ENCODE measurements at places on chromosomes 3 and 15.

DNA sequence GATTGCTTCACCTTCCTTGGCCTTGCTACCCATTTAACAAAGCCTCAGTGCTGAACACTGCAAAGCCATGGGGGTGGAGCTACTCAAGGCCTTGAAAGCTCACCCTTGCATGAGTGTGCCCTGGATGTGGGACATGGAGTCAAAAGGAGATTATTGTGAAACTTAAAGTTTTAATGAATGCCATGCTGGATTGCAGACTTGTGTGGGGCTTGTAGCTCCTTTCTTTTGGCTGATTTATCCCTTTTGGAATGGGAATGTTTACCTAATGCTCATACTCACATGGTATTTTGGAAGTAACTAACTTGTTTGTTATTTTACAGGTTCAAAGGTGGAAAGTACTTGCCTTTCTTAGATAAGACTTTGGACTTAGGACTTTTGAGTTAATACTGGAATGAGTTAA, 538.5 kb upstream of the NECTIN3 start:
- no peak for DNase-seq

- peak; percentile 69 for DNase-seq
These were observed 719.4 kb upstream of the CFAP20DC start for GRCh38 chr3:59769127-59769750.

DNA sequence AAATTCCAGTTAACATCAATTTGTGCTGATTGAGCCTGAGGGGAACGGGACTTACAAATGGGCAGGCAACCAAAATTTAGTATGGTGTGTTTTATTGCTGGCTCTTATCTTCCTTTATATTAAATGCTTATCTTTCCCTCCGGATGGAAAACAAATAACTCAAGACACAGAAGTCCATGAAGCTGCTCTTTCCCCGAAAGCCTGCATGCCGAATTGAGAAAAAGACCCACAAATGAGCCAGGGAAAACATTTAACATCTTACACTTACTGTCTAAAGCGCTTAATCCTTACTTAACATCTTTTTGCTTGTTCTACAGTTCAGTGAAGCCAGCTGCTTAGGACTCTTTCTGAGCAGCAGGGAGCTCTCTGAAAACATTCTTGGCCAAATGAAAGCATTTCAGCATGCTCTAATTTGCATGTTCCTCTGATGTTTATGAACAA, 49.5 kb downstream of the HEG1 start:
- DNase-seq, result peak; percentile 24

DNA sequence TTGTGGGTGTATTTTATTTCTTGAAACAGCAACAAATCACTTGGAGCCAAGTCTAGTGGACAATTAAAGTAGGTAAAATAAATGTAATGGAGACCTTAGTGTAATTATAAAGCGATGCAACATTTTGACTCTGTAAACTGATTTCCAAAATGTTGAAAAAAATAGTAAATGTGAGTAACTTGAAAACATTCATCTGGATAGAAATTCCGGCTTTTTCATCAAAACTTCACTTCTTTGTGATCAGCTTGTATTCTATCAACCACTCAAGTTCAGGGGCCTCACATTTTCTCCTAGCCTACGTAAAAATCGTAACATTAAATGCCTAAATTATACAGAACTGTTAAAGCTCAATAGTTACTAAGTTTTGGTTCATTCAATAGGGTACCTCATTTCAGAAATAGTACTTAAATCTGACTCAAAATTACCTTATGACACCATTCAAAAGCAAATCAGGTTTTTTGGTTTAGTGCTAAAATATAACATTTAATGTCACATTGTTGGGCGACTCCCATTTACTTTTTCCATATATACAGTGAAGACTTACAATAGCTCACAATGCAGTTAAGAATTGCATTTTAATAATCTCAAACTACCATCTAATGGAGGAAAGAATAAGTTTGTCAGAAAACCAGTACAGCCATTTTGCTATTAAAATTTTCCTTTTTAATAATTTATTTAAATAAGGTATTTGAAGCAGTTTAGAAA, 12.7 kb downstream of the CCNL1 start:
- DNase-seq, result no peak

DNA sequence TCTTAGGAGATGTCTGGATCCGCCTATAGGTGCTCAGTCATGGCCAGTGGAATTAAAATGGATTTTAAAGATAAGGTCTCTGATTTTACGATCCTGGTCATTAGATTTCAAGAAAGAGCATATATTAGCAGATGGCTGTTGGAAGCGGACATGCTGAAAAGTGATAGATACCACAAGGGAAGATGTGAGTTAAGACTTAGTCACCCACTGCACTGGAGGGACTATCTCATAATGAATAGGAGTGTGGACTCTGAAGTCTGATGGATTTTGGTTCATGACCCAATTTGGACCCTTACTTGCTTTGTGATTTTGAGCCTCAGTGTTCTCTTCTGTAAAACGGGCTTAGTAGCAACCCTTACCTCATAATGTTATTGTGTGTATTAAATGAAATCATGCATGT, 214.7 kb downstream of the CHST2 start:
- no peak for DNase-seq

DNA sequence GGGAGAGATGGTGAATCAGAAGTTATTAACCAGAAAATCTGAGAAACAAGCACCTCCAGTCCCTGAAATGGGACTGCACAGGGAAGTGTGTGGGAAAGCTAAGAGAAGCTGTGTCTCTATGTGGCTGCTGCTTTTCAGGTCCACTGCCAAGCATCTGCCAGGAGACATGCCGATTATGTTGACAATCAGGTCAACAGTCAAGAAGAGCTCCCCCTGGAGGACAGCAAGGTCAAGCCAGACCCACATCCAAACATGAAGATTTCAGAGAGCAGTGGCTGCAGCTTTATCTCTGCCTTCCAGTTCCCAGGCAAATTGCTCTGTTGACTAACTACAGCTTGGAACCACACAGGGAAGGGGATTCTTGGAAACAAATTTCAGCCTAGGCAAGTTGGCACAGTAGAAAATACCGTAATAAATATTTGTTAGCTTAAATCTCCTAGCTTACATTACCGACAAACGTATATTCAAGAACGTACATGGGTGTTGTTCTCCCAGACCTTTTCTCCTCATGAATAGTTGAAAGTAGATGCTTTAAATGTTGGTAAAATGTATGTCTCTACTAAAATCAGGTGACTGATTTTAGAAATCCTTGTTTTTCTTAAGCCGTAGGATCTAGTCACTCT, 394.5 kb upstream of the RARB start:
- DNase-seq, result peak; percentile 62
